ENCODE measurements at places on chromosomes 6 and 20.

- DNase-seq, result no peak
These were observed 4.0 kb downstream of the PLAGL2 start for GRCh38 chr20:32203356-32204204.

GRCh38 chr6:105199711-105200110, 19.9 kb upstream of the POPDC3 start:
- DNase-seq, result no peak

- no peak for DNase-seq
These were observed 150.8 kb downstream of the OR2B2 start for GRCh38 chr6:27761391-27761790.

GRCh38 chr20:1806456-1806855, 88.8 kb upstream of the SIRPA start:
- no peak for DNase-seq

- no peak for DNase-seq
These were observed 190.2 kb downstream of the FRK start for GRCh38 chr6:115870464-115870863.

DNA sequence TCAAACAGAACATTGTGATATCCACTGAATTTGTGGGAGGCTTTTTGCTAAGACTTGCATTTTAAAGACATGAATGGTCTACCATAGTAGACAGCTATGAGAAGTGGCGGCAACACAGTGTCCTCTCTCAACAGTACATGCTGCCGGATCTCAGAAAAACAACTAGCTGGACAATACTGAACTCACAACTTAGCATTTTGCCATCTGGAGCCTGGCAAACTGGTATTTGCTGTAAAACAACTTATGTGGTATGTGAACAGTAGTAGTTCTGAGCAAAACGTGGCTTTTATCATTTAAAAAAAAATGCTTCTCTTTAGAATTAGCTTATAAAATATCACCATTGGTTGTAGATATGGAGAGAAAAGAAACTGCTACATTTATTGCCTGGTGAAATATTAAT, 3.3 kb upstream of the PXDC1 start:
- DNase-seq, result no peak

DNA sequence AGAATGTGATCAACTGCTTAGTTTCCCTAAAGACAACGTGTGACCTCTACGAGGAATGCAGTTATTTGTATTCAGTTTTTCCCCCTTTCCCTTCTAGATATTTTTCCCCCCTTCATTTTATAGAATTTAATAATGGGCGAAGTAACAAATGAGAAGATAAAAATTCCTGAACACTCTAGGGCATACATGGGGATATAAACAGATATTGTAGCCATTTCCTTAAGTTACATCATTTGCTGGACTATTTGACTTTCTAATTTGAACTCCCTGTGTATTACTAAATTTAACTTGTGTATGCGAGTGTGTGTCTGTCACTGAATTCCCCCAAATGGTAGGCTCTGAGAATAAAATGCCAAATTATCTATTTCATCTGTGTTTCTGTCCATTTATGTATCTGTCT, 99.0 kb upstream of the ZFP64 start:
- no peak for DNase-seq

GRCh38 chr6:109036574-109037294, 57.9 kb downstream of the SESN1 start:
- no peak for DNase-seq

GRCh38 chr6:111423055-111423633, 59.9 kb downstream of the REV3L start:
- DNase-seq, result no peak

GRCh38 chr6:107977283-107977682, 19.3 kb upstream of the SEC63 start:
- DNase-seq, result no peak

DNA sequence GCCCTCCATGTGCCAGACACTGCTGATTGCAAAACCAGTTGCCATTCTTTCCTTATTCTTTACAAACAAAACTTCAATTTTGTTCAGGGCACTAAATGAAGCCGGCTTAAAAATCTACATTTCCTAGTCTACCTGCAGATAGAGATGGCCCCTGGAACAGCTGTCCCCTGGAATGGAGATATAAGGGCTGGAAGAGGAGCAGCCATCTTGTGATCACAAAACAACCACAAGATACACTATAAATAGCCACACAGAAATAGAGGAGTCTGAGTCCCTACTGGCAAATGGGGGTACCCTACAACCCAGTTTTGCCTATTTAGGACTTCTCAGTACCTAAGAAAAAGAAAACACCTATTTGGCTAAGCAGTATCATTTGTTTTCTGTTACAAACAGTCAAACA, 115.9 kb upstream of the BEND6 start:
- DNase-seq, result no peak

GRCh38 chr20:53423587-53424146, 170.0 kb downstream of the ZNF217 start:
- DNase-seq, result no peak

- no peak for DNase-seq
These were observed 6.3 kb downstream of the OXT start for GRCh38 chr20:3077618-3078134.
